ENCODE measurements at places on chromosomes 12 and 14. TPM values are rescaled to one million over a fixed set of nuclear protein-coding genes. Genes with fewer than 3 reads are reported as not detected.

DNA sequence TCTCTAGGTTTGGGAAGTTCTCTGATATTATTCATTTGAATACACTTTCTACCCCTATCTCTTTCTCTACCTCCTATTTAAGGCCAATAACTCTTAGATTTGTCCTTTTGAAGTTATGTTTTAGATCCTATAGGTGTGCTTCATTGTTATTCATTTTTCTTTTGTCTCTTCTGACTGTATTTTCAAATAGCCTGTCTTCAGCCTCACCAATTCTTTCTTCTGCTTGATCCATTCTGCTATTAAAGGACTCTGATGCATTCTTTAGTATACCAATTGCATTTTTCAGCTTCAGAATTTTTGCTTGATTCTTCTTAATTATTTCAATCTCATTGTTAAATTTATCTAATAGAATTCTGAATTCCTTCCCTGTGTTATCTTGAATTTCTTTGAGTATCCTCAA is 199.2 kb downstream of the CRADD start:
- H3K4me3 ChIP-seq: no peak overlapping the region
- no peak overlapping the region for H3K27ac ChIP-seq
- no peak for DNase-seq

- H3K4me3 ChIP-seq: no peak overlapping the region
- no peak overlapping the region for H3K27ac ChIP-seq
- H3K36me3 ChIP-seq: no peaks in the 10 kb centered on the region
- peaks cover 28% of the 10 kb centered on the region for H3K27me3 ChIP-seq
Observed at GRCh38 chr14:64906022-64906421, 8.2 kb upstream of the CHURC1 start.

GRCh38 chr12:2212971-2213869 is 160.4 kb downstream of the CACNA1C start:
- H3K36me3 ChIP-seq: no peaks in the 10 kb centered on the region
- H3K4me1 ChIP-seq: peaks cover 11% of the 10 kb centered on the region
- H3K27me3 ChIP-seq: peaks cover 2% of the 10 kb centered on the region
- no peak overlapping the region for H3K4me3 ChIP-seq
- DNase-seq: peak; percentile 52
- H3K27ac ChIP-seq: no peak overlapping the region

DNA sequence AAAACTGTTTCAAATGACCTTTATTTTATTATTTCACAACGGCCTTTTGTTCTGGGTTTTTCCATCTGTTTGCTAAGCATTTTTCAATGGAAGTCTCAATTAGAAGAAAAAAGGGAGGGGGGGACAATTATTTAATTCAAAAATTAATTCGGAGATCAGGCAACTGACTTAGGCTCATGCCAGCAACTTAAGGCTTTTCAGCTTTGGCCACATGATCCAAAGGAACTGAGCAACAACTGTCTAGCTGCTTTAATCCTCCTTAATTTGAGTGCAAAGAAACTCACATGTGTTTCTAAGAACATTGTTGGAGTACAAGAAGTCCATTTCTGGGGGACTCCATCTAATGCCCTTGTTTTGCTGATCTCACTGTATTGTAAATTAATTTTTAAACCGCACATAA is 188.0 kb downstream of the EXOC5 start:
- DNase-seq: no peak
- no peaks in the 10 kb centered on the region for H3K36me3 ChIP-seq
- no peak overlapping the region for H3K27ac ChIP-seq
- H3K4me1 ChIP-seq: no peaks in the 10 kb centered on the region

- H3K4me1 ChIP-seq: peaks cover 3% of the 10 kb centered on the region
- H3K4me3 ChIP-seq: no peak overlapping the region
- H3K36me3 ChIP-seq: no peaks in the 10 kb centered on the region
- no peaks in the 10 kb centered on the region for H3K27me3 ChIP-seq
- H3K27ac ChIP-seq: peak overlapping the region; percentile 17
Observed at GRCh38 chr12:88433997-88434703, 146.1 kb downstream of the KITLG start.

DNA sequence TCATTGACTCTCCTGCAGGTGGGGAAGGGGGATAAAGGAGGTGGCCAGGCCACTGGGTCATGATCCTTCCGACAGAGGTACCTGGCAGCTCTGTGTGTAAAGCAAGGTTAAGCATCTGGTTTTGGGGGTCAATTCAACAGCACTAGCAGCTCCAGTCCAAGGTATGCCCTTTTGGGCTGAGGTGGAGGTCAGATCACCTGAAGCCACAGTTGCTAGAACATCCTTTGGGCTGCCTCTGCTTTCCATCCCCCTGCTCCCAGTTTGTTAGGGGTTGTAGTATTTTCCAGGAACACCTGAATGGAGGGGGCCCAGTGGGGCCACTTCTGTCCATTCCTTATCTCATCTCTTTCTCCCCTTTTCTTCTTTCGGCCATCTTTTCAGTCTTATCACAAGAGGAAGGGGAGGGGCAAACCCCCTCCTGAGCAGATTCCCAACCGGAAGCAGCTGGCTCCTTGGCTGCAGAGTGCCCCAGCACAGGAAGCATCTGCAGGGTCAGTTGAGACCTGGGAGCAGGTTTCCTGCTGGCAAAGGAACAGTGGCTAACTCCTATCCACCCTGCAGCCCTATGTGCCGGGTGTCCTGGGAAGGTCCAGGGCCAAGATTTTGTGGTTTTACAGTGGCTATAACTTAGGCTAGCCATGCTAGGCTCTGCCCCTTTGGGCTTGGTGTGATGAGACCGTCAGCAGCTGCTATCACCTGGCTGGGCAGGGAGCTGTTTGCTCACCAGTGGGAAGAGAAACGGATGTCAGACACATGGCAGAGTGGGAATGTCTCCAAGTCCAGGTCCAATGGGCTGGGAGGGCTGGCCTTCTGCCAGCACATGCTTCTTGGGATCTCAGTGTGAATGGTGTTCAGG is 40.2 kb downstream of the SH2B3 start:
- peaks cover 40% of the 10 kb centered on the region for H3K4me1 ChIP-seq
- peak overlapping the region; percentile 3 for H3K27ac ChIP-seq
- peaks cover 23% of the 10 kb centered on the region for H3K36me3 ChIP-seq
- no peak for DNase-seq
- H3K27me3 ChIP-seq: no peaks in the 10 kb centered on the region

GRCh38 chr14:78633752-78634151 is 463.6 kb downstream of the NRXN3 start:
- no peak overlapping the region for H3K4me3 ChIP-seq
- no peak overlapping the region for H3K27ac ChIP-seq
- no peak for DNase-seq

DNA sequence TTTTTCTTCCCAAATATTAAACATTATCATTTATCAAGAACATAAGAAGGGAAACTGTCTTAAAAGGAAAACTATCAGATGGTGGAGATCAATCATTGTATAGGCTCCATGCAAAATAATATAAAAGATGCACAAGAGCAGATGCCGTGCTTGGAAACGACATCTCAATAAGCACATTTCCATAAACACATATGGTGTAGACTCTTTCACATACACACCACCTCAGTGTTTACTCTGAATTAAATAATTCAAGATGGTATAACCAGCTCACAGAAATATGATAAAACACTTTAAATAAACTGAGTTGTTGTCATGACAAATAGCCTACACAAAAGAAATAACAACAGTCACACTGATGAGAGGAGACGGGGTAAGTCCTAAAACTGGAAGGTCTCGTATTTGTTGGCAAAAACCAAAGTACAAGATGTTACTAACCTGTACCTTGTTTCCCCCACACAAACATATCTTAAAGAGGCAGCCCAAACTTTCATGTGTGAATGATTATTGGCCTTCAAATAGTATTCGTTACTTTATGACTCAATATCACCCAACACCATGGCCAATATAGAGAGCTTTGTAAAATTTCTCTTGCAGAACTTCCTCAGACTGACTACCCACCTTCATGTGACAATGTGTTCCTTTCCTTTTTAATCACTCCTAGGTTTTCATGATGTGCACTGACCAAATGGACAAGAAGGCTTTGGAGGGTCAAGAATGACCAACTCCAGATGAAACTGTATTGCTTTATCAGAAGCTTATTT is 48.6 kb upstream of the TMPO start:
- H3K4me3 ChIP-seq: no peak overlapping the region
- no peaks in the 10 kb centered on the region for H3K36me3 ChIP-seq
- H3K27me3 ChIP-seq: no peaks in the 10 kb centered on the region
- H3K27ac ChIP-seq: no peak overlapping the region

- H3K27ac ChIP-seq: no peak overlapping the region
- peaks cover 2% of the 10 kb centered on the region for H3K27me3 ChIP-seq
- H3K36me3 ChIP-seq: no peaks in the 10 kb centered on the region
- peaks cover 19% of the 10 kb centered on the region for H3K4me1 ChIP-seq
- peak overlapping the region; percentile 46 for H3K4me3 ChIP-seq
Observed at GRCh38 chr14:76810953-76811400, 1.7 kb downstream of the ANGEL1 start.

DNA sequence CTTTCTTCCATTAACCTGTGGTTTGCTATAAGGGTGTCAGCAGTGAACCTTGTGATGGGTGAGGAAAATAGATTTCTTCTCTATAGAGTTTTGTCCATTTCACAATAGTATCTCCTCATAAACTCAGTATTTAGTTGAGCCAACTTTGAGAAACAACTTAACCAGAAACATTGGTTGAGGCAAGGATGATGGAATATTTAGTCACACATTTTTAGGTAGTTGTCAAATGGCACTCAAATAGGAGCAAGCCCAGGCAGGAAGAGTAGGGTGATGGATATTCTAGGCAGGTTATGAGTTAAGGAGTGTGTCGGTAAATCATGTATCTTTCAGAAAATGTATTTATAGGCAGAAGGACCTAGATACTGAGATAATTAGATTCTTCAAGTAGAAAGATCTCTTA is 1267.6 kb downstream of the SLC16A7 start:
- no peaks in the 10 kb centered on the region for H3K36me3 ChIP-seq
- H3K27ac ChIP-seq: no peak overlapping the region
- H3K4me3 ChIP-seq: no peak overlapping the region
- no peaks in the 10 kb centered on the region for H3K4me1 ChIP-seq

DNA sequence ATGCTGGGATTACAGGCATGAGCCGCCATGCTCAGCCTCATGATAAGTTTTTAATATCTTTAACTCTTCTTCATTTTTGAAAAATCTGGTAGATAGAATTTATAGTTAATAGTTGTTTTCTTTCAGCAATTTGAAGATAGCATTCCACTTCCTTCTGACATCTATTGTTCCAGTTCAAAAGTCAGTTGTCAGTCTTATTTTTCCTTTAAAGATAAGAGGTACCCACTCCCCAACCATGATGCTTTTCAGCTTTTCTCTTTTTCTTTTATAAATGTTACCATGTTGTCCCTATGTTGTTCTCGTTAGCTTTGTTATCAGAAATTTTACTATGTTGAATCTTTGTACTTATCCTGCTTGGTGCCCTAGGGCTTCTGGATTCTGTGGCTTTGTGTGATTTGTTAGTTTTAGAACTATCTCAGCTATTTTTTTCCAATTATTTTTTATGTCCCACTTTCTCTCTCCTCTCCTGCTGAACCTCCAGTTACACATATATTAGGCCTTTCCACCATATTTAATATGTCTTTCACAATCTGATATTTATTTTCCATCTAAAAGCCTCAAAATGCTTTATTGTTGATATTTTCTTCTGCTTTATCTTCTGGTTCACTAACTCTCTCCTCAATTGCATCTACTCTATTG is 181.6 kb upstream of the FOXN3 start:
- H3K4me3 ChIP-seq: no peak overlapping the region
- no peaks in the 10 kb centered on the region for H3K27me3 ChIP-seq
- peaks cover 3% of the 10 kb centered on the region for H3K36me3 ChIP-seq
- no peaks in the 10 kb centered on the region for H3K4me1 ChIP-seq

- H3K36me3 ChIP-seq: peaks cover 2% of the 10 kb centered on the region
- no peak overlapping the region for H3K27ac ChIP-seq
- DNase-seq: no peak
- H3K4me3 ChIP-seq: no peak overlapping the region
- H3K27me3 ChIP-seq: no peaks in the 10 kb centered on the region
Observed at GRCh38 chr12:24913130-24913529, 35.8 kb downstream of the BCAT1 start.

Gene POTEG
- not detected for total RNA-seq

Gene SOX5
- 14.1 TPM for total RNA-seq

Gene UNC79
- total RNA-seq: 0.75 TPM

Gene SYNE3
- 2.5 TPM for total RNA-seq

Gene CLBA1
- 7.2 TPM for total RNA-seq

All from astrocyte (in vitro differentiated cells and primary cell).